ENCODE measurements at places on chromosomes 2 and 18.

GRCh38 chr18:44590956-44591670 is 89.6 kb upstream of the SETBP1 start:
- no peak for DNase-seq
- peaks cover 13% of the 10 kb centered on the region for H3K4me1 ChIP-seq
- H3K4me3 ChIP-seq, result no peak overlapping the region
- H3K36me3 ChIP-seq, result no peaks in the 10 kb centered on the region
- H3K27me3 ChIP-seq, result no peaks in the 10 kb centered on the region
- peak overlapping the region; percentile 24 for H3K27ac ChIP-seq

- H3K27me3 ChIP-seq, result no peaks in the 10 kb centered on the region
- DNase-seq, result no peak
- no peak overlapping the region for H3K4me3 ChIP-seq
- no peaks in the 10 kb centered on the region for H3K4me1 ChIP-seq
Measured at GRCh38 chr2:207434899-207435465, 94.8 kb upstream of the CREB1 start.

GRCh38 chr2:32246911-32247310 is 17.8 kb downstream of the NLRC4 start:
- no peaks in the 10 kb centered on the region for H3K36me3 ChIP-seq
- H3K4me1 ChIP-seq, result no peaks in the 10 kb centered on the region
- H3K27me3 ChIP-seq, result no peaks in the 10 kb centered on the region
- DNase-seq, result no peak
- H3K27ac ChIP-seq, result no peak overlapping the region

GRCh38 chr2:229409751-229410181 is 138.7 kb upstream of the PID1 start:
- no peaks in the 10 kb centered on the region for H3K36me3 ChIP-seq
- no peaks in the 10 kb centered on the region for H3K27me3 ChIP-seq
- H3K4me3 ChIP-seq, result no peak overlapping the region
- H3K4me1 ChIP-seq, result peaks cover 49% of the 10 kb centered on the region

- H3K4me1 ChIP-seq, result no peaks in the 10 kb centered on the region
- H3K27me3 ChIP-seq, result no peaks in the 10 kb centered on the region
- H3K4me3 ChIP-seq, result no peak overlapping the region
- no peak for DNase-seq
- H3K27ac ChIP-seq, result no peak overlapping the region
Measured at GRCh38 chr2:141162314-141162713, 968.5 kb downstream of the LRP1B start.

Data from esophagus squamous epithelium (tissue), 5 donors.